ENCODE measurements at places on chromosomes 12 and 14.

DNA sequence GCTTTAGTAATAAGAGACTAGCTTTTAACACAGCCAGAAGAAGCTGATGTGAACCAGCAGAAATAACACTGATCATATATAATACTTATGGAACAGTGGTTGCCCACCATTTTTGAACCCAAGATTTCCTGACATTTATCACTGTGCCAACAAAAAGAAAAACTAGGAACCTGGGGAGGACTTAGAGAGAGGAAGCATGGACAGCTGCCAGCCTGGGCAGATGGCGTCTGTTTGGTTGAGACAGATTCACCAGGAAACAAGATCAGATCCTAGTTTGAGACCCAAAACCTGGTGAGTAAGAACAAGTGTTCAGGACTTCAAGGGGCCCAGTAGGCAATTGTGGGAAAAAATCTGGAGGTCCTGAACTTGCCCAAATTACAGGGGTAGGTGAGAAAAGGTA, 95.3 kb downstream of the BICD1 start:
- no peak for DNase-seq

- no peak for DNase-seq
Measured at GRCh38 chr14:99595034-99595433, 9.0 kb downstream of the CCDC85C start.

DNA sequence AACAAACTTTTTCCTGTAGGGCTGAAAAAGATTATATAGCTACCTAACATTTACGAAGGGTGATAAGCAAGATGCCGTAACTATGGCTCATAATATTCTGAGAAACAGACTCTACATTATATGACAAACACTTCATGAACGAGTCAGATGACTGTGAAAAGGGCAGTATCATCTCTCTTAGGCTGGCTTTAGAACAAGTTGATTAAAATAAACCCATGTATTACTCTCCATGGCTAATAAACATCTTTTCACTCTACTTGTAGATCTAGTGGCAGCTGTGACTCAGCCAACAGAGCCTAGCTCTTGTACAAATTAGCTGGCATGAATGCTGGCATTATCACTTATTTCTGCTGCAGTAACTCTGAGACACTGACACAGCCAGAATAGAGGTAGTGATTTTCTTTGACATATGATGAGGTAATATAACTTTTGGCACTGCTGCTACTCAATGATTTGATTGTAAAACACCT, 47.1 kb downstream of the SLC2A13 start:
- DNase-seq, result no peak

DNA sequence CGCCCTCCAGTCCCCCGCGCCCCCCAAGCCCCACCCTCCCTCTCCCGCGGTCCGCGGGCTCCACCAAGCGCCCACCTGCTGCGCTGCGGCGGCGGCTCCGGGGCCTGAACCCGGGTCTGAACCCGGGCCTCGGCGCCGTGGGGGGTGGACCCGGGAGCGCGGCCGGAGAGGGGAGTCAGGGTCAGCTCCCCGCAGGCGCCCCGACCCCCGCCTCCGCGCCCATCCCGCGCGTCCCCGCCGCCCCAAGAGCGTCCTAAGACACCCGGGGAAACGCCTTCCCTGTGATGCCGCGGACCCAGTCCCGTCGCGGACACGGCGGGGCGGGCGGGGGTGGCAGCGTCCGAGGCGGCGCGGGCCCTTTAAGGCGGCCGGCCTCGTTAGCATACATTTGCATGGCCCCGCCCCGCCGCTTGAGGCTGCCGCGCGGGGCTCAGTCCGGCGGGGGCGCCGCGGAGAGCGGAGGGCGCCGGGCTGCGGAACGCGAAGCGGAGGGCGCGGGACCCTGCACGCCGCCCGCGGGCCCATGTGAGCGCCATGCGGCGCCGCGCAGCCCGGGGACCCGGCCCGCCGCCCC, at the start of gene MMP17:
Gene MMP17, plus strand, starts transcription at position 433 of the 574 bp plus-strand sequence. Its CDS starts 102 bp downstream, at position 535.
- peak; percentile 65 for DNase-seq

DNA sequence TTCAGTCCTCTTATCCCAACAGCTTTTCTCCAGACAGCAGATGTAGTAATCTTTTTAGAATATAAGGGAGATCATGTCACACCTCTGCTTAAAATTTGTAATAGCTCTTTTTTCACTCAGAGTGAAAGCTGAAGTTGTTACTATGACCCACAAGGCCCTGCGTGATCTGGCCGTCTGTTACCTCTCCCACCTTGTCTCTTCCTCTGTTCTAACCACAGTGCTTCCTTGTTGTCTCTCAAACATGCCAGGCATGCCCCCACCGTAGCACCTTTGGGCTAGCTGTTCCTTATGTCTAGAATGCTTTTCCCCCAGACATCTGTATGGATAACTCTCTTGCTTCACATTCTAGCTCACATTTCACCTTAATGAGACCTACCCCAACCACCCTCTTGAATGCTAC, 6.5 kb downstream of the NECAP1 start:
- DNase-seq, result no peak

- DNase-seq, result no peak
Measured at GRCh38 chr12:40697566-40698259, 5.5 kb downstream of the CNTN1 start.

- DNase-seq, result no peak
Measured at GRCh38 chr12:128637642-128638606, 185.8 kb downstream of the SLC15A4 start.

- no peak for DNase-seq
Measured at GRCh38 chr12:105706973-105707334, 376.5 kb downstream of the C12orf75 start.

DNA sequence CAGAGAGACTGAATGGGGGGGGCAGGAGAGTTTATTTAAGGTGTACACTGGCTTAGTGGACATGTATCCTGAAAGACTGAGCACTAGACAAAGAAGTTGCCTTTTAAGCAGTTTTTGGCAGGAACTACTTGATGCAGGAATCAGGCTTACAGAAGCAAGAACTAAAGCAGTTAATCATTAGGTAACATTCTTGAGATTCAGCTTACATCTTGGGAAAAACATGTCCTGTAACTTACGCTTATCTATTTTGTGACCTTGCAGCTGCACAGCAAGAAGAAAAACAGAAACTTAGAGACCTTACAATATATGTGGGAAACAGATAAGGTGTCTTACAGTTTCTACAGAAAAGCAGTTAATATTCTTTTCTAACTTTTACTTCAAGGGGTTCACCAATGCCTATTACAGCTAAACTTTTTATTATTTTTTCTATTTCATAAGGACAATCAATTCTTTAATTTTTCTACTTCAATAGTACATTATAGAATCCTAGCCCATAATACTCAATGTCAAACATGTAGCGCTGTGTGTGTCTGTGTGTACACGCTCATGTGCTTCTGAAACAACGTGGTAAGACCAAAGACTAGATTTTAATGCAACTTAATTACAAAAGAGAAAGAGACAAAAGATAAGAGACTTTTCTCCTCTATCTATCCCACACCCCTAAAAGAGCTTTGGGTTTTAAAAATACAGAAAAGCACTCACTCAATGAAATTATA, 276.9 kb downstream of the PRKD1 start:
- no peak for DNase-seq

- DNase-seq, result peak; percentile 93
Measured at GRCh38 chr14:22689199-22689598, 45.0 kb upstream of the OR6J1 start.

- no peak for DNase-seq
Measured at GRCh38 chr12:115569345-115570068, 708.0 kb downstream of the MED13L start.

GRCh38 chr12:11959117-11959823, 111.5 kb upstream of the BCL2L14 start:
- DNase-seq, result no peak

- DNase-seq, result no peak
Measured at GRCh38 chr12:1422604-1423315, 171.6 kb downstream of the FBXL14 start.

DNA sequence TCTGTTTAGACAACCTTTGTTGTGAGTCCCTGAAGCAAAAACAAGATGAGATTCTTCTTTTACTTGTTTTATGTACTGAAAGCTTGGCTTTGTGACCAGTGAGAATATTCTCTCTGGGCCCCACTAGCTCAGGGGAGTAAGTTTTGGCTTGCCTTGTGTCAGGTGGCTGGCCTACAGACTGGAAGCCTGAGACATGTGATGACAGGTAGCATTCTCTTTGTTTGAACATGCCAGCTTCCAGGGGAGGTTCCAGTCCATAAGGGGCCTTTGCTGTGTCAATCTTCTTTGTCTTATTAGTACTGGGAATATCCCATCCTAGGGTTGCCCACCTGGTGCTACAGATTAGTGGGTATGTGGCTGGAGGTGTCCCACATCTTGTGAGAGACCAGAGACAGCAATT, 66.1 kb upstream of the FERMT2 start:
- no peak for DNase-seq

GRCh38 chr12:66531766-66532165, 147.1 kb downstream of the GRIP1 start:
- no peak for DNase-seq

DNA sequence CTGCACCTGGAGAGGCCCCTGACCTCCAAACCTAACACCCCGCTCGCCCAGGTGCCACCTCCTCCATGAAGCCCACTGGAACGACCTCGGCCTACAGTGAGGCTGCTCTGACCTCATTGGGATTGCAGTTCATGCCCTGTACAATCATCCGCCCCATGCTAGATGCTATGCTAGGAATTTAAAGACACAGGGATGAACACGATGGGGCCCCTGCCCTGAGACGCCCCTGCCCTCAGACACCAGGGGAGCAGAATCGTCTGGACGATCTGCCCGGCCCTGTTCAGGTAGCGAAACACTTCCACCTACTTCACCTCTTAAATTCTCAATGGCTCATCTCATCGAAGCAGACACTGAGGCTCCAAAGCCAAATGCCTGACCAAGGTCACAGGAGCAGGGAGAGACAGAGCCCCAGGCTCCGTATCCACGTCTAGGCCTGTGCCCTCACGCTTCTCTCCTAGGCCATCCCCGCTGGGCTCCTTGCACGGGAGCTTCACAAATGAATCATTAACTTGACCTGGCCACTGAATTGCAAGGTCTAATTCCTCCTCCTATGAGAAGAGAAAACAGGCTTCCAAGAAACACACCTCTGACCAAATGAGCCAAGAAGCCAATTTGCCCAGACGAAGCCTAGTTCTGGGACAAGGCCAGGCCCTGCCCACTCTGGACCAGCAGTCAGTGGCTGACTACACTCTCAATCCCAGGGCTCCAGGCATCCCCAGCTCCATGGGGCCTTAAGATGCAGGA, 35.2 kb downstream of the SCARB1 start:
- peak; percentile 77 for DNase-seq

DNA sequence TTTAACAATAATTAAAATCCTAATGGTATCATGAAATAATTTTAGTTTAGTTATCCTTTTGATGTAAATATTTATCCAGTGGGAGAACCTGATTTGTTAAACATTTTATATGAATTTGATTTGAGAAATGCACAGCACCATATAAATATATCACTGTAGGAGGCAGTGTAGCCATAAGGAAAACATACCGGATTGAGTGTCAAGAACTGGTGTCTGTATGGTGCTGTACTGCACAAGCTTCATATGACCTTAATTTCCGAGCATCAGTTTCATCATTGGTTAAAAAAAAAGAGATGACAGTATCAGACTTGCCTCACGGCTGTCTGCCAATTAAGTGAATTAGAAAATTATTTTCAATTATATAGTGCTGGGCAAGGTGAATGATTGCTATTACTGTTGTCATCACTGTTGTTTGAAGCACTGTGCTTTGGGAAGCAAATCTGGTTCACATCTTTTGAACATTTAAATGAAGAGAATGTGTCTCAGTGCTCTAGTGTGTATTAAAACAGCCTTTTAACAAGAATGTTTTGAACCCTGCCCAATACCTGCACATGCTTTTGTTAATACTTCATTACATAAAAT, 72.1 kb downstream of the TMTC2 start:
- DNase-seq, result peak; percentile 5

DNA sequence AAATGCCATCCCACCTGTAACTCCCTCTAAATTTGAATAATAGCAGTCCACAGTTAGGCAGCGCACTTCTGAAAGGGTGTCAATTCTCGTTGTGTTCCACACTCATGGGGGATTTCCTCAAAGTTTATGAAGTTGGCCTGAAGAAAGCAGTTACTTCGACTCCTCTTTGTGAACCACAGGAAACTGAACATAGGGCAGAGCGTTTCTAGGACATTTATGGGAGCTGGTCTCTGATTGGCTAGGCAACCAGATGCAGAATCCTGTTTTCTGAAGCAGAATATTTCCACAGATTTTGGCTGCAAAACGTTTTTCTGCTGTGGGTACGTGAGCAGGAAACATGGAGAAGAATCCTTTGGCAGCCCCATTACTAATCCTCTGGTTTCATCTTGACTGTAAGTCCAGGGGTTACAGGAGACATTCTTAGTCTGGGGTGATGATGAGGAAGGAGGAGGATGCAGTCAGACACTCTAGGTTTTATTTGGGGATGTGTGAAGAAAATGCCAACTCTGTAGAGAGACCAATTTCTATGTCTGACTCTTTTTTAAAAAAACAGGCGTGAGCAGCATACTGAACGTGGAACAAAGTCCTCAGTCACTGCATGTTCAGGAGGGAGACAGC, 431.5 kb upstream of the OR4E1 start:
- DNase-seq, result no peak

DNA sequence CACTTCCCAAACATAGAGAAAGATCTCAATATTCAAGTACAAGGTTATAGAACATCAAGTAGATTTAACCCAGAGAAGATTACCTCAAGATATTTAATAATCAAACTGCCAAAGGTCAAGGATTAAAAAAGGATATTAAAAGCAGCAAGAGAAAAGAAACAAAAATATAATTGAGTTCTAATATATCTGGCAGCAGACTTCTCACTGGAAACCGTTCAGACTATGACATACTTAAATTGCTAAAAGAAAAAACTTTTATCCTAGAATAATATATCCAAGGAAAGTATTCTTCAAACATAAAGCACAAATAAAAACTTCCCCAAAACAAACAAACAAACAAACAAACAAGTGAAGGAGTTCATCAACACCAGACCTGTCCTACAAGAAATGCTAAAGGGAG, 92.4 kb downstream of the FSCB start:
- no peak for DNase-seq

DNA sequence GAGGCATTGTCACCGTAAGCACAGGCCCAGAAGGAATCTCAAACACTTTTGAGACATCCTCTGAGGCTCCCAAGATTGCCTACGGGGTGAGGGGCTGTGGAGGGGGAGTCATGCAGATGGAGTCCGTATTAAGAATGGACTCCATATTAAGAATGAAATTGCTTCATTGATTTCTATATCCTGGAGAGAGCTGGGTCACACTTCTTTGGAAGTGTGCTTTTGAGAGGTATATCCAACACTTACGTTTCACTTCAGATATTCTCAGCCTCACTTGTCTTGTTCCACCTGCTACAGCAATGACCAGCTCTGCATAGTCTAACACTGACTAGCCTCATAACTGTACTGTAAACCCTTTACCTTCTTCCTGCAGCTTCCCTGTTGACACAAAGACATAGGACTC, 62.6 kb upstream of the ARHGAP5 start:
- no peak for DNase-seq

GRCh38 chr14:67574156-67574555, 25.9 kb downstream of the PIGH start:
- no peak for DNase-seq
